ENCODE measurements at places on chromosomes 16 and 17.

DNA sequence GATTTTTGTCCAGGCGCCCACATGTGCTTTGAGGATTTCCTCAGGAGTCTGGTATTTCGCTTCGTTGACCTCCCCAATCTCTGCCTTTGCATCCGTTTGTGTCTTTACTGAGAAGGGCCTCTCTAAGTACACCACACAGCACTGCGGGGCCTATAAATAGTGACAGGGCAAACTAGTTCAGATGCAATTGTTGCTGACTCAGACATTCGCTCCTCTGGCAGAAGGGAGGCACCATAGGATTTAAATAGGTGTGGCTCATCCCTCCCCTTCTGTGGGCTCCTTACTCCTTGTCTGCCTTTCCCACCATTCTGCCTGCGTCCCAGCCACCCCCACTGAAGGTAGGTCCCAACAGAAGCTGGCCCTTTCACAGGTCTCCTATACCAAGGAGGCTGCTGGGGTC lies 192.3 kb downstream of the SHISA9 start:
- DNase-seq: no peak

DNA sequence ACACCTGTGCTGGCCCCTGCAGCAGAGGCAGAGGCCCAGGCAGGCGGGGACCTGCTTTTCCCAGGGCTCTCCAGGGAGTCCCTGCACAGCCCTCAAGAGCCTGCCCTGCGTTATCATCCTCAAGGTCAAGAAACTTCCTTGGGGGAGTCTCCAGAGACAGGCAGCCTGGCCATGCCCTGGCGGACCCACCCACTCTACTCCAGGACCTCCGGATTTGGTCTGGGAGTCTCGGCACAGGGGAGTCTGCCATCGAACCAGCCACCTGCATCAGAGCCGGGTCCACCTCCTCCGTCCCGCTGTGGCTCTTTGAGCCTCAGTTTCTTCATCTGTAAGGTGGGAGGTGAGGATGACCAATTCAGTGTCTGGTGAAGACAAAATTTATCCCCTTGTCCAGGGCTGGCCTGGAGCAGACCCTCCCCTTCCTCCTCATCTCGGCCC lies 75.3 kb upstream of the TNRC6C start:
- no peak for DNase-seq

DNA sequence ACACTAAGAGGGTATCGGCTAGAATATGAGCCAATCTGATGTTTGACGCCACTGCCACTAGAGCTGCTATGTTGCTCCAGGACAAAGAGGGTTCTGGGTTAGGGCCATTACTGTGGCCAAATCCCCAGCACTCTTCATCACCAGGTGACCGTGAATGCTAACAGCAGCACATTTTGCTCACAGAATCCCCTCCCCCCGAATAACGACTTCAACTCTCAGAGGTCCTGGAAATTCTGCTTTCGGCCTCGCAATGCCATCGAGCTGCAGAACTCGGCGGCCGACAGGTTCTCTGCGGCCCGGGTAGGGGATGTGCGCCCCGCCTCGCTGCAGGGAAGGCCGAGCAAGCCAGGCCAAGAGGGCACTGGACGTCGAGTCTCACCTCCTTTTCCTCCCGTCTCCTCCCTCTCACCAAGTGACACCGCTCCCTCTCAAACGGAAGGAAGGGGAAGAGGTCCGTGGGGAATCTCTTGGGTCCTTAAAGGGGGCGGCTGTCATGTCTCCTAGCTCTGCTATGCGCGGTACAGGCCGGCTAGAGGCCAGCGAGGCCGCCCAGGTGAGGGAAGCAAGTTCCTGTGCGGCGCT lies 31.9 kb downstream of the CDK5R1 start:
- no peak for DNase-seq

- peak; percentile 93 for DNase-seq
These were observed 92.2 kb upstream of the CIBAR2 start for GRCh38 chr16:85204242-85205010.

- DNase-seq: peak; percentile 69
These were observed 3.9 kb downstream of the ACTG1 start for GRCh38 chr17:81508639-81509206.

DNA sequence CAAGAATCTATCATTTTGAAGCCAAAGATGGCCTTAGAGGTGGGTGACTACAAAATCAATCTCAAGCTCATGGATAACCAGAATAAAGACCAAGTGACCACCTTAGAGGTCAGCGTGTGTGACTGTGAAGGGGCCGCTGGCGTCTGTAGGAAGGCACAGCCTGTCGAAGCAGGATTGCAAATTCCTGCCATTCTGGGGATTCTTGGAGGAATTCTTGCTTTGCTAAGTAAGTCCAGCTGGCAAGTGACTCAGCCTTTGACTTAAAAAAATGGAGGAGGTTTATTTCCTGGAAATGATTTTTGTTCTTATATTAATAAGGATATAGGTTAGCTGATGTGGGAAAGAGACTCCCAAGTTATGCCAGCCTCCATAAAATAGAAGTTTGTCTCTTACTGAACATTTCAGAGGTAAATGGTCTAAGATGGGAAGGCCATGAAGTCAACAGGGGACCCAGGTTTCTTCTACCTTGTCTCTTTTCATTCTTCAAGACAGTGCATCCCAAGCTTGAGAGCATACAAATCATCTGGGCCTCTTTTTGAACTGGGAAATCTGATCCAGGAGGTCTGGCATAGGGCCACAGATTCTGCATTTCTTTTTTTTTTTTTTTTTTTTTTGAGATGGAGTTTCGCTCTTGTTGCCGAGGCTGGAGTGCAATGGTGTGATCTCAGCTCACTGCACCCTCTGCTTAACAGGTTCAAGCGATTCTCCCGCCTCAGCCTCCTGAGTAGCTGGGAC lies 19.8 kb upstream of the TANGO6 start:
- DNase-seq: peak; percentile 77

DNA sequence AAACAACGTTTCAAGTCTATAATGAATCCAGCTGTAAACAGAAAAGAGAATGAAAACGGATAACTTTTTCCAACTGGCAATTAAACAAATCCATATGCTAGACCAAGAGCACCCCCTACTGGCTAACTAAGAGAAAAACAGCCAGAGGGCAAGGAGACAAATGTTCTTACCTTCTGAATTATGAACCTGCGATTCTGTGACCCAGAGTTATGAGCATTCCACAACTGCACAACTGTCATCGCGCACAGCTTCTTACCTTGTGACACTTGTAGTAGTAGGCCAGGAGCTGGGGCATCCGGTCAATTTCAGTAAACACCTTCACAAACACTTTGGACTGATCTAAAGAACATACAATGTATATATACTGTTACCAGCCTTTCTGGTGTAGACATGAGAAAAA lies 18.6 kb downstream of the COG7 start:
- peak; percentile 80 for DNase-seq

DNA sequence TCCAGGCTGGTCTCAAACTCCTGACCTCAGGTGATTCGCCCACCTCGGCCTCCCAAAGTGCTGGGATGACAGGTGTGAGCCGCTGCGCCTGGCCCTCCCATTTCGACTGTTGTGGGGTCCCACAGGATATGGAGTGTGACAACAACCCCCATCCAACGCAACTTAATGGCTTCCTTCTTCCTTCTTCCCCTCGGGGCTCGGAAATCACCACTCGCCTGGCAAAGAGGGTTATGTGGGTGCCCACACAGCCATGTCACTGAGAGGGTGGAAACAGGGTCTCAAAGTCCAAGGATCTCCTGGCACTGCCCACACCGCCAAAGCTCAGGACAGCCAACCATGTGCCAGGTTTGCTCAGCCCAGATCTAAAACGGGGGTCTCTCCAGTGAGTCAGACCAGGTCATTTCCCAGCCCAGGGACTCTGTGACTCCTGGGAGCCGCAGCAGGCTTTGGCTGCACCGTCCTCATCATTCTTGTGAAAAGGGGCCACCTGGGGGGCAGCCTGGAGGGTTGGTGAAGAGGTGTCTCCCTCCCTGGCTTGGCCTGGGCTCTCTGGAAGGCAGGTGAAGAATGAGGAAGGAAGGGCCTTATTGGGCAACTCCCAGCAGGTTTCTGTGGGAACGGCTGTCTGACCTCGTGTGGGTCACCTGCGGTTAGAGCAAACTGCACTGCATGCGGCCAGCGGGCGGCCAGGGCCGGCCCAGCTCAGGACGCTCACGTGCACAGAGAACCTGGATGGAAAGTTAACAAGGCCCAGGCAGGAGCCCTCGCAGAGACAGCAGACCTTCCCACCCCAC lies 25.3 kb upstream of the LITAF start:
- DNase-seq: no peak

DNA sequence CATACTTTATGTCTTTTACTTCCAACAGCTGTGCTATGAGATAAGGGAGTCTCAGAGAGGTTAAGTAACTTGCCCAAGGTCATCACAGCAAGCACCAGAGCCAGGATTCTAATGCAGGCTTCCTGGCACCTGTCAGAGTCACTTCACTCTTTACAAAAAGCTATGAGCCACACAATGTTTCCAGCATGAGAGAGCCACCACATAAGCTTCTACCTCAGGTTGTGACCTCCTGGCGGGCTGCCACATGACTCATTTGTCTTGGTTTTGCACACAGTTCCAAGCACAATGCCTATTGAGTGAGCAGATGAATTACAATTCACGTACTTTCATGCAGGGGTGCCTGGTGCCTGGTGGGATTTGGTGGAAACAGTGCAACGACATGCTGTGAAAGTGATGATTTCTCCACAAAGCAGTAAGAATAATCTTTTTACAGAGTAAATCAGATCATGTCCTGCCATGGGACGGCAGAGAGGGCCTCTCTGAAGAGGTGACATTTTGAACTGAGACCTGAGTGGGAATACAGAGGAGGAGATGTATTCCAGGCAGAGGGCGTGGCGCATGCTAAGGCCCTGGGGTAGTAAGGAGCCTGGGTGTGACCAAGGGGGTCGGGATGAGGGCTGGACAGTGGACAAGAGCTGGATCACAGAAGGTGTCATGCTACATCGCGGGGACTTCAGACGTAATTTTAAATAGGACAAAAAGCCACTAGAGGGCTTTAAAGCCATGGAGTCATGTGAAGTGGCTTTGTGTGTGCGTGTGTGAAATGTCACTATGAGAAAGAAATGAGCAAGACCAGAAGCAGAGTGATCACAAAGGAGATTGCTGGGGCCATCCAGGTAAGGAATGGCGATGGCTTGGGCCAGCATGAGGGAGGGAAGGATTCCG lies 53.4 kb downstream of the CACNG3 start:
- DNase-seq: peak; percentile 25

GRCh38 chr17:39738568-39738901 lies 797 bp downstream of the GRB7 start:
- no peak for DNase-seq

DNA sequence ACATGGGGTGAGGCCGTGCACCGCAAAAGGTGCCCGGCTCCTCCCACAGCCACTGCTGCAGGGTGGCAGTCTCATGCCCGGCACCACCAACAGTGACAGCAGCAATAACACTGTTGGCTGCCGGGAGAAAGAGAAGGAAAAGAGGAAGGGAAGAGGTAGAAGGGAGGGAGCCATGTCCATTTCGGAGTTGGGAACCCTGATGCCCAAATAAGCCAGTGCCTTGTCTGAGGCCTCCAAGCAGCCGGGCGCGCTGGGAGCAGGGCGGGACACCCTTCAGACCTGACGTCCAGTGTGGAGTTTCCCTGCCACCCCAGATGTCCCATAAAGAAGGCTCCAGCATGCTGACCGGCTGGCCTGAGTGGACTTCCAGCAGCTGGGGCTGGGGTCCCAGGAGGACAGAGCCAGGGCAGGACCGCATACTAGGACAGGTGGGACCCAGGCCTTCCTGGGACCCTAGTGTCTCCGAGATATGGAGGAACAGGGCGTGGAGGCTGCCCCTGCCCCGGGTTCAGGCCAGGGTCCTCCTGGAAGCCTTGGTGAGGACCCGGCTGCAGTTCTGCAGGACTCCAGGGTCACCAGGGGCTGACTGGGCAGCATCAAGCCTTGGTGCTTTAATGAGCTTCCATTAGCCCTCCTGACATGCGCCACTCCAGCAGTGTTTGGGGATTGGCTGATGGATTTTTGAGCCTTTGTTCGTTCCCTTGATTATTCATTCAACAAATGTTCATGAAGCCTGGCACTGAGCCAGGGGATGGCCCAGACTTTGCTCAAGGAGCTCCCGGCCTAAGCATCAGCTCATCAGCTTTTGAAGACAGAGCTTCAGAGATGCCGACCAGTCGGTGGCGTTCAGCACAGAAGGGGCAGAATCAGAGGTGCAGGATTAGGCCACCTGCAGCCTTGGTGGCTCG lies 223.6 kb upstream of the CIBAR2 start:
- DNase-seq: peak; percentile 50

GRCh38 chr17:31250229-31250628 lies 46.8 kb downstream of the OMG start:
- no peak for DNase-seq

GRCh38 chr17:34423978-34424813 lies 61.2 kb upstream of the CCL1 start:
- no peak for DNase-seq

GRCh38 chr17:72884066-72884465 lies 208.4 kb downstream of the SLC39A11 start:
- DNase-seq: no peak

GRCh38 chr17:41490000-41490990 lies 585 bp upstream of the KRT36 start:
- DNase-seq: no peak

DNA sequence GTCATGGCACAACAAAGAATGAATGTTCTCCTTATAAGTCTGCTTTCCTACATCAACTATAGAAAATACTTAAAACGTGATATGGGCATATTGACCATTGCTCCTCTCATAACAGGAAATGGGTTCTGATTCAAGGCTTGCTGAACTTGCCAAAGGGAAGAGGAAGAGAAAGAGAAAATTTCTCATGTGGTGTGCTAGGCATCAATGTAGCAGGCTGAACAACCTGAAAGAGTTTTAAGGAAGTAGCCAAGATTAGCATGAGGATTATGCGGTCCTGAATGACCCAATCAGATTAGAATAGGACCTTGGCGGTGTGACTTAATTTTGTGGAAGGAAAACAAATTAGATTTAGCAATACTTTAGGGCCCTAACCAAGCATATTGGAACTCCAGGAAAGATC lies 617.7 kb upstream of the CDH11 start:
- no peak for DNase-seq

GRCh38 chr17:66491213-66491612 lies 188.8 kb downstream of the PRKCA start:
- no peak for DNase-seq

DNA sequence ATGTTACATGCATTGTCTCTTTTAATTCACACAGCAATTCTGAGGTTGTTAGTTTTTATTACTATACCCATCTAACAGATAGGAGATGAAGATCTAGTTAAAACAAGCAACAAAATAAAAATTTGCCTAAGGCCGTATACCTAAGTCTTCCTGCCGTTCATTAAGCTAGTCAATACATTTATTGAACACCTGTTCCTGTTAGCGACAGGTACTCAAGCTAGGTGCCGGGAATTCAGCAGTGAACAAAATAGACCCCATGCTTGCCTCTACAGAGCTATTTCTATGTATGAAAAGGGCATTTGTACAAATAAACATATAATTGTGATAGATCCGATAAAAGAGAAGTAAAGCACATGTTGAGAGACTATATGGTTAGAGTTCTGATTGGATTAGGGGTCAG lies 3.4 kb upstream of the VPS53 start:
- no peak for DNase-seq

DNA sequence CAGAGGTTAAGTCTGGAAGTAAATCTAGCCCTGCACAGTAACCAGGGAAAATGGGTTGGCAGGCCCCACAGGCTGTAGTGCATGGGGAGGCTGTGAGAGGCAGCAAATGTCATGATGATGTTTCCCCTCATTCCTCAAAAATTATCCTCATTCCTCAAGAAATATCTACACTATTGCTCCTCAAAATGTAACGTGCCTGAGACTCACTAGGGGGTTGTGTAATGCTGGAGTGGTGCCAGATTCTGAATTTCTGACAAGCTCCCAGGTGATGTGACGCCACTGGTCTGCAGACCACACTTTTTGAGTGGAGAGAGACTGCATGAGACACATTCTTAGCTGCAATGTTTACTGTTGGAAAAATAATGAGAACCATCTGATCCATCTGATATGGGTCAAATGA lies 1.2 kb upstream of the MPP3 start:
- DNase-seq: peak; percentile 86

GRCh38 chr16:58511933-58512815 lies 3.1 kb upstream of the SETD6 start:
- DNase-seq: peak; percentile 56
